ENCODE measurements at places on chromosomes 1 and 21.

GRCh38 chr1:67978890-67979516 lies 71.4 kb downstream of the DIRAS3 start:
- peak; percentile 27 for DNase-seq

DNA sequence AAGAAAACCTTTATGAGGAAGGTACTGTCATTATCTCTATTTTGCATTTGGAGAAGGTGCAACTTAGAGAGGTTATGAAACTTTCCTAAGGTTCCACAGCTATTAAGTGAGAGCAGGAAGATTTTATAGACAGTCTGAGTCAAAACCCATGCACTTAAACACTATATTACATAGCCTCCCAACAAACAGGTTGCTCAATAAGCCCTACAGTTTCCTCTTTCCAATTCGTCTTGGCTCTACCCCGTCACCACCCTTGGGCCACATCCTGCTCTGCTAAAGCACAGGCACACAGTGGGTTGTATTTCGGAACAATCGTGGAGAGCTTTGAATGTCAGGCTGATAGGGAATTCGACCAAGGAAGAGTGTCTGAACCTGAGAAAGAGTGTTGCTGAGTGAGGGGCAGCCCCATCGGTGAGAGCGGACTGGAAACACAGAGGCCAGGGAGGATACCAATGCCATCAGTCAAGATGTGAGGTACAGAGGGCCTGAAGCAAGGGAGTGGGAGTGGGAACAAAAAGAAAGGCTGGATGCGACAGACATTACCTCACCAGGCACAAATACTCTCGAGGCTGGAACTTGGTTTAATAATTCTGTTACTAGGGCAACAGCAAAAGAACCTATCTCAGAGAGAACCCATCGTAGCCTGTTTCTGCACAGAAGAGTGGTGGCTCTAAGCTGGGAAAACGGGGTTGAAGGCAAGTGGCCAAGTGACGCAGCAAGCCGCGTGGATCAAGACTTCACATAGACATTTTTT lies 6.3 kb upstream of the LRRC52 start:
- no peak for DNase-seq

DNA sequence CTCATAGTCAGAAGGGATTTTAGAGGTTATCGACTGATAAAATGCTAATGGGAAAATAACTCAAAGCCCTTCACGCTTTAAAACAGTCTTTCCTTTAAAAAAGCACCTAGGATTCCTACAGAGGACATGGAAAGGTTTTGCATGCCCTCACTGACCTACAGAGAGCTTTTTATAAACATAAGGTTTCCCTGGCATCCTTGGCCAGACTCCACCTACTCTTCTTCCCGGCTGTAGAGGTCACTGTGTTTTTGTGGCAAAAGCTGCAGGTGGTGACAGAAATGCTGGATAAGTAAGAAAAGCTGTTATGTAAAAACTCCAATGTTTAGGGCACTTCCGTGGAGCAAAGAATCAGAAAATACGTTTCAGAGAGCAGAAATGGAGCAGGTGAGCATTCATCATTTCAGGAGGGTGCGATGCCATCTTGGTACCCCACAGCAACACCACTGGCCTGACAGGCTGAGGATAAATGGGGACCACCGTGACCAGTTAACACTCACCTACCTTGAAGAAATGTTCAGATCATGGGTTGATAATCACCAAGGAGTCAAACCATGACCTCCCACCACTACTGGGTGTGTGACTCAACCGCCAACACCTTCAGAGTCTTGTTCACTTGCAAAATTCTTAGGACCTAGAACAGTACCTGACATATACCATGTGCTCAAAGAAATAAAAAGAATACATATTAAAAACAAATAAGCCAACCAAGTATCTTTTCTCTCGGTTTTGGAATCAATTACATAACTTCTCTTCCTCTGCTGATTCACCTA lies 46.6 kb downstream of the SSBP3 start:
- DNase-seq: no peak

- DNase-seq: no peak
These were observed 14.8 kb downstream of the AVPR1B start for GRCh38 chr1:206102292-206102936.

DNA sequence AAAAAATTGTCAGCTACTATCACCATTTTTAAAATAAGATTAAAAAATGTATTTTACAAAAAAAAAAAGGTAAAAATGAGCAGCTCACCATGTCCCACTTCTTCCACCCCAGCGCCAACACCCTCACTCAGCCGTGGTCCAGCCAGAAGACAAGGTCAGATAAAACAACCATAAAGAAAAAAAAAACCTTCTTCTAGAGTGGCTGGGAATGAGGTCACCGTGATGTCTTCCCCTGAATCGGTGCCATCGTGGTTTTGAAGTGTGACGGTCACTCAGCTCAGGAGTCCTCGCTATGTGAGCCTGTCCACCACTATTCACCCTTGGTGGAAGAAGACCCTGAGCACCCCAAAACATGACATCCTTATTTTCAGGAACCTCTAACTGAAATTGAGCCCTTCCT lies 38.1 kb downstream of the B3GALT5 start:
- no peak for DNase-seq

DNA sequence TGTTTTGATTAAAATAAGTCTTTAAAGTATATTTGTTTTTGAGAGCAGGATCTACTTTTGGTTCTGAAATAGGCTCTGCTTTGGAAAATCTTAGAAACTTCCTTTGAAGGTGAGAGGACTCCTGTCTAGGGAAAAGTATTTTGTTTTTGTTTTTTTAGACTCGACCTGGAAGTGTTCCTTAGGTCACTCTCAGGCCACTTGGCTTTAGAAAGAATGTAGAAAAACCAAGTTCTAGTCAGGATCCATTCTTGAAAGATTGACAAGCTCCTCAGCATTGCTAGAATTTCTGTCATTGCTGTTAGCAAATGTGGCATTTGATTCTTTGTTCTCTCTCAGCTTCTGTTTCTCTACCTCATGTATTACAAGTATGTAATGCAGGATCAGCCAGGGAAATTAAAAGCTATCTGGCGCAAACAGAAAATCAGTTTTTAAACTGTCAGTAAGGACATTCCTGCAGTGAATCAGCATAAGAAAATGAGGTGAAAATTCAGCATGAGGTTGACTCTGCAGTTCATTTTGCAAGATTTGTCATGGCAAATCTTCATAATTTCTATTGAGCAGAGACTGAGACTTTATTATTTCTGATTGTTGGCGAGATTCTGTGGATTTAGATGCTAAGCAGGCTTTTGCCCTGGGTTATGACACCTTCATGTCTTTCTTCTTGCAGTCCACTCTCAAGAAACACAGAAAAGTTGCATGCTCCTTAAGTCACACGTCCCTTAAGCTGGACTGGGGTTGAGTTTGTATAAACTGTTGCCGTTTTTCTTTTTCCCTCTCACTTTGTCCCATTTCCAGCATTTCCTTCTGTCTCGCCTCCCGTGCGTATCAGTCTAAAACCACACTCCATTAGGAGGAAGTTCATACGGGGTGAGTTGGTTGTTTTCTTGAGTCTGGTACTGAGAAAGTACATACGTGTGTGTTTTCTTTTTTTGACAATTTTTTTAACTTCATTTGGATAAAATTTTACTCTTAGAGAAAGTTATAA lies 12.6 kb downstream of the NTPCR start:
- DNase-seq: no peak

DNA sequence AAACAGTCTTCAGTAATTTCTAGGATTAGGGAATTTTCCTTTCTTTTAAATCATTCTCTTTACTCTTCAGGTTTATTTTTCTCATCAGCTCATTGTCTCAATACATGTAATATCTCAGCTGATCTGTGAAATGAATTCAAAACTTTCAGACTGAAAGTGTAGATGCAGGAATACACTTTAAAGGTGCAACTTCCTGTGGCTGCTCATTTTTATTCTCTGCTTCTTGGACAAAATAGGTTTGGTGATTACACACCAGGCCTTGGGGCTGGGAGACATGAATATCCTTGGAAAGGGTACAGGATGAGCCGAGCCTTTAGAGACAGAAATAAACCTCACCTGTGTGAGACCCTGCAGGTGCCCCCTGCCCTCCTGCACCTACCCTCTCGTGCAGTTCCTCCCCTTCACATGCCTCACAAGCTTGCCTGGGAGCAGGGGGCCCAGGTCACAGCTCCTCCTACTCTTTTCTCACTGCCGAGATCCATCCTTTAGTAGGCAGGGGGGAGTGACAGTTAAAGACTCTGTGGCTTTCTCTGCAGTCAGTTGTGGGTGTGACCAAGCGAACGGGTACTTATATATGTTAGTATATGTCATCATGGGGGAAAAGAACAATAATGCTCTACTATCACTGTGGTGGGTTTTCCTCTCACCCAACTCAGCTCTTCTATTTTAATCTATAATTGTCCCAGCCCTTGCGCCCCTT lies 23.6 kb downstream of the XCL2 start:
- no peak for DNase-seq

DNA sequence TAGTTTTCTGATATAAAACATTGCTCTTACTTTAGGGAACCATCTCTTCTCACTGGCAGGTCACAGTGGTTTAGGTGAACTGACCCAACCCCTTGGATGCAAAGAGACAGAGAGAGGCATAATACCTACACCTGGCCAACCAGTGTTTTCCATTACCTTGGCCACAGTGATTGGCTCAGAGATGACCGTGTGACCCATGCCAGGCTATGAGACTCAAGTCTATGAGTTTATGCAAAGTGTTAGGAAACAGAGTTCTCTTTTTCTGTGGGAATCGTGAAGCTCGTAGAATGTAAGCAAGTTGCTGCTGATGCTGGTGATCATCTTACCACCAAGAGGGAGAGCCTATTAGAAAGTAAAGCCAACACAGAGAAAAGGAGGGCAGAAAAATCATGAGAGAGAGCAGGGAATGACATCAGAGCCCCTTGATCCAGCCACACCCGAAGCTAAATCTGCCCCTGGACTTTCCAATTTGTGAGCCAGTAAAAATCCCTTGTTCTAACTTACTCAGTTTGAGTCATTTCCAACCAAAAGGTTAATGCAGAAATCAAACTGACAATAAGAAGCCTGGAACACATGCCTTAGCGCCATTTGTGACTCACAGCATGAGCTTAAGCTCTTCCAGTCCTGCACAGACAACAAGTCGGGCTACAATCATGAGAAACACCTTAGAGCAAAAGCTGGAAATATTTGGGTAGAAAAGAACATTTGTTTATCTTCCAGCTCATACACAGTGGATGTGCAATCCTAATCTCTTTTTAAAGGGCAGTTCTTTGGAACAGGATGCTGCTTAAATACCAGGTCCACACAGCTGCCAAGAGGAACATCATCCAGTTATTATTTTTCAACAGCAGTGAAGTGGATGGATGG lies 81.3 kb upstream of the KAZN start:
- DNase-seq: peak; percentile 81

GRCh38 chr21:26595971-26596370 lies 22.9 kb upstream of the CYYR1 start:
- no peak for DNase-seq

DNA sequence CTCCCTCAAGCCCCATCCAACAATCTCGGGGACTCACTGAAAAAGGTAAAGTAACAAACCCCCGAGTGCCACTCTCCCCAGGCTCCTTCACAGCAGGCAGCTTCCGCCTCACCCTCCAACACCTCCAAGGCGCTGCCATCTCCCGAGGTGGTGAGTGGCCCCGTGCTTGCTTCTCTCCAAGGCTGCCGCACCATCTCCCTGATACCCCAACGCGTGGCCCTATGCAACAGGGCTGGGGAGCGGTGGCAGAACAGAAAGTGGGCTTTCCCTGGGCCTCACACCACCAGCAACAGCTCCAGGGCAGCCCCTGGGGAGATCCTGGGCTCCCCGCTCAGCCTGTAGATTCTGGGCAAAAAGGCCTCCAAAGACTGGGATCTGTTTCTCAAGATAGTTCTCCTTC lies 105.1 kb downstream of the RAVER2 start:
- DNase-seq: no peak

GRCh38 chr1:198153103-198153502 lies 3.7 kb upstream of the NEK7 start:
- peak; percentile 82 for DNase-seq

DNA sequence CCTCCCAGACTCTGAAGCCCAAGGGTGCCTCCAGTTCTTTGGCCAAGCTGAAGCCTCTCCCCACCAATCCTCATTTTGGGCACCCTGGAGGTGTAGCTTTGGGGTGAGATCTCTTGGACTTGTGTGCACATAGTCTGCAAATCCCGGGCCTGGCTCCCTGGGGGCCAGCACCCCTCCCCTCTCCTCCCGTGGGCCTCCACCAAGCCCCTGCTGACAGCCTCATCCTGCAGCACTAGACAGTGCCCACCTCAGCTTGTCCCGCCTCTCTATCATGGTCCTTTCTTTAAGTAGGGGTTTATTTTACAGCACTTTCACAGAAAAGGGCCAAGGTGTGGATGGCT lies 3.2 kb downstream of the GJC2 start:
- DNase-seq: no peak

DNA sequence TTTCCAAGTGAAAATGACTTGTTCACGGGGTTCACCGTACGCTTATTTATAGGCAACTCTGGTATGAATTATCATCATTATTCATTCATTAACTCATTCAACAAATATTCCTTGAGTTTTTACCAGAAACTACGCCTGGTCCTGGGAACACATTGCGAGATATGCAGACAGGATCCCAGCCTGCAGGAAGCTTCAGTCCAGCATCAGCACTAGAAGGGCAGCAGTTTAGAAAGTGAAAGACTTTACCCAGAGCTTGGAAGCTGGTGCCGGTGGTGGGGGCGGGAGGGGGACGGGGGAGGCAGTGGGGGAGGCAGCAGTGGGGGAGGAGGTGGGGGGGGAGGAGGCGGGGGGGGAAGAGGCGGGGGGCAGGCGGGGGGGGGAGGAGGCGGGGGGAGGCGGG lies 55.9 kb downstream of the SETD4 start:
- no peak for DNase-seq

DNA sequence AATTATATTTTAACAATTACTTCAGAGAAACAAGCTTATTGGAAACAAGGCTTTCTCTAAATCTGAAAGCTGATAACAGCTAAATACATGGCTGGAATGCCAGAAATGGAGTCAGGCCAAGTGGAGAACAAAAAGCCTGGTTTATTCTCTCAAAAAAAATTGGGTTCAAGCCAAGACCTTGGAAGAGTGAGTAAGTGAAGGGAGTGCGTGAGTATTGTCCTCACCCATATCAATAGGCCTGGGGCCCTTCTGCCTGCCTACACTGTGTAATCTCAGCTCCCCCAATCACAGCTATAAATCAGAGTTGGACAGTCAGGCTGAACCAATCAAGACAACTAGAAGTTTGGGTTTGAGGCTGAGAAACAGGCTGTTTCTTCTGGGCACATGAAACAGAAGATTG lies 7.4 kb downstream of the KYAT3 start:
- DNase-seq: peak; percentile 91

GRCh38 chr1:26706315-26706714 lies 10.5 kb downstream of the ARID1A start:
- no peak for DNase-seq

GRCh38 chr1:15344800-15345704 lies 64.6 kb upstream of the EFHD2 start:
- no peak for DNase-seq

GRCh38 chr1:169390303-169390702 lies 22.3 kb downstream of the BLZF1 start:
- no peak for DNase-seq

- DNase-seq: peak; percentile 3
These were observed 66.2 kb upstream of the RNPC3 start for GRCh38 chr1:103459346-103459745.

- DNase-seq: peak; percentile 94
These were observed 183.6 kb downstream of the GIPC2 start for GRCh38 chr1:78229344-78229743.
